ENCODE measurements at places on chromosomes 3 and 15.

GRCh38 chr3:150956376-150956775 is 16.2 kb downstream of the CLRN1 start:
- DNase-seq, result no peak

DNA sequence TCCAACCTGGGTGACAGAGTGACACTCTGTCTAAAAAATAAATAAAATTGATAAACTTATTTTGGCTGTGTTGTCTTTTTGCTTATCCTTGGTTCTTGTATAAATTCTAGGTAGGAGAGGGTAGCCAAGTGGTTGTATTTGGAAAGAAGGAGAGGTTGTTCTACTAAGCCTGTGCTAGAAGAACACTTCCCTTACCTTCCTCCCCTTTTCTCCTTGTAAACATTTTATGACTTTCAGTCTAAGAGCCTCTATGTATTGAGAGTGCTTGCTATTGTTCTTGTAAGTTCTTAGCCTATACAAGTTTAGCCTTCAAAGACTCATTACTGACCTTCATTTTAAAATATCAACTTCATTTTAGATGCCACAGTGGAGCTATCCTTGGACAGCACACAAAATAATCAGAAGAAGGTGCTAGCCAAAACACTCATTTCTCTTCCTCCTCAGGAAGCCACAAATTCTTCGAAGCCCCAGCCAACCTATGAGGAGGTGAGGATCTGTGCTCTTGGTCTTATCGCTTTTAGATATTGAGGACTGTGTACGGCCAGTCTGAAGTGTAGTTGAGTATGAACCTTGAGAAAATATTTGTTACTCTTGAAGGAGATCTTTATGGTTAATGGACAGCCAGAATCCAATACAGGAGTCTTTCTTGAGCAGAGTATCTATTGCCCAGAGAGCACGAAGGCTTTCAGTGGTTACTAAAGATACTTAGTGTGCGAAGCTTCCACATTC is 22.1 kb downstream of the SNX1 start:
- no peak for DNase-seq

DNA sequence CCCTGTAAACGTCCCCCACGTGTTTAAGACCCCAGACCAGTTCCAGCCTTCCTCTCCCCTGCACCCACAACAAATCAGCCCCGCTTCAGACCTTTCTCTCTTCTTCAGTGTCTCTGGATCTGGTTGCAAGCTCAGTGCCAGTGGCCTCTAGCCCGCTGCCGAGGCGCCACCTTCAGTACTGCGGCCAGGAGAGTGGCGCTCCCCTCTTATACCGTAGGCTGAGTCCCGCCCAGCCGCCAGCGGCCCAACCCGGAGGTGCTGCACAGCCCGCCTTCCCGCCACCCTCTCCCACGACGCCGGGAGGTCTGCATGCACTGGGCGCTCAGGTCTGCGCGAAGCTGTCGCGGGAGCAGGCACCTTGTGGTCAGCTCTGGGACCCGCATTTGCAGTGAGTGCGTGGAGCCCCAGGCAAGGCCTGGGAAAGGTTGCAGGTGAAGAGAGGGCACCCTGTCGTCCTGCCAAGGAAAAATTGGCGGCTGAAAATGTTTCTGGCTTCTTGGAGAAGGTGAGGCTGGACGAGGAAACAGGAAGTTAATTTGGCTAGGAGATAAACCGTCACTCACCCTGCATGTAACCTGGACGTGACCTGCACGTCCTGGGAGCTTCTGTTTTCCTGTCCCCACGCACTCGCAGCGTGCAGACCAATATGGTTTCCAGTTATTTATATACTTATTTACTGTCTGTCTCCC is at the start of gene C2CD4B:
Gene C2CD4B, minus strand, starts transcription at position 182 of the 689 bp plus-strand sequence. CDS start 301 bp downstream, outside the sequence.
- no peak for DNase-seq

GRCh38 chr3:186383026-186383993 is 21.3 kb upstream of the DGKG start:
- DNase-seq, result no peak

- no peak for DNase-seq
Measured at GRCh38 chr3:143428294-143428693, 308.7 kb downstream of the CHST2 start.

DNA sequence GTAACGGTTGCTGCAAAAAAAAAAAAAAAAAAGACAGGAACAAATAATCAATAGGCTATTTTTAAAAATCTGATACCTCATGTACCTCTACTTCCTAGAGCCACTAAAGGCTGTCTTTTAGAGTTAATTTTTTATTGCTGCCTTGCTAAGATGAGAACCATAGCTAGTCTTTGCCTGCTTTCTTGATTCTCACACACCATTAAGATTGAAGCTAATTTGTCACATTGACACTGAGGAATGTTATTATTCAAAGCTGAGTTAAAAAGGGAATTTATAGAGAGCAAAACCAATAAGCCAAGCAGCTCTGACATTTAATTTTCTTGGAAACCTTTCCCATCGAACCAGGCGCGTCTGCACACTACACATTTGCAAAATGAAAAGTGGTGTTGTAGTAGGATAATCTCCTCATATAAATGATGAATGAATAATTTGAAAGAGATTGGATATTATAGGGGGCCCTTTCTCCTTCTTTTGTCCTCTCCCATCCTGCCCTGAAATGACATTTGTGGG is 149.7 kb downstream of the TMEM108 start:
- no peak for DNase-seq

All from stimulated activated CD8-positive, alpha-beta memory T cell treated with anti-CD3 and anti-CD28 coated beads, Interleukin-7, amount 100 ng/mL, for 1 hour (primary cell).